ENCODE measurements at places on chromosomes 13 and 19.

GRCh38 chr19:3276341-3276799 is 51.9 kb downstream of the CELF5 start:
- DNase-seq, result peak; percentile 43

DNA sequence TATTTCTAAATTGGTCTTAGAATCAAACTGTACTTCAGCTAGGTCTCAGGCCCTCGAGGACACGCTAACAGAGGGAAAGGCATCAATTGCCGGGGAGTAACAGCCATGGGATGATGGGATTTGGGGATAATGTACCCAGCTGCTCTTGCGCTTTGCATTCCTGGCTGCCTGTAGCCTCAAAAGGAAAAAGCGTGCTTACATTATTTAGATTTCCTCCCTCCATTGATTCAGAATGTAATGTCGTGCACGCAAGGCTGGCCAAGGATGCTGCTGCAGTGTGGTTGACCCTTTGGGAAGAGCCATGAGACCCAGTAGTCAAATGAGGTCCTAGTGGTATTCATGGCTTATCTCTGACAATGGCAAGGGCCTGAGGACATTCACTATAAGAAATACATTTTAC is 95.1 kb downstream of the SLC7A1 start:
- no peak for DNase-seq

DNA sequence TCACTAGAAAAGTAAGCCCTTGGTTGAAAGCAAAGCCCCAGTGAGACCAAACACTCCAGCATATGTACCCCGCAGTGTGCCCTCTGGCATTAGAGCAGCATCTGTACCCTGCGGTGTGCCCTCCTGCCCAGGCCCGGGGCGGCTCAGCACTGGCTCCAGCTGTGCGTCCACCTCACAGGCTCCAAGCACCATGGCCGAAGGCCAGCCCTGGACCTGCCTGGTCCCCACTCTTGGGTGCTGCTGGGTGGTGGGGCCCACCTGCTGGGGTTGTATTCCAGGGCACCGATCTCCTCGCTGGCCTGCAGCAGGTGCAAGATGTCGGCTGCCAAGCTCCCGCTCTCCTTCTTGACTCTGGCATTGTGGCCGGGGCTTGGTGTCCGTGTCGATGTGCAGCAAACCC is 230.2 kb downstream of the TUBA3C start:
- DNase-seq, result no peak

DNA sequence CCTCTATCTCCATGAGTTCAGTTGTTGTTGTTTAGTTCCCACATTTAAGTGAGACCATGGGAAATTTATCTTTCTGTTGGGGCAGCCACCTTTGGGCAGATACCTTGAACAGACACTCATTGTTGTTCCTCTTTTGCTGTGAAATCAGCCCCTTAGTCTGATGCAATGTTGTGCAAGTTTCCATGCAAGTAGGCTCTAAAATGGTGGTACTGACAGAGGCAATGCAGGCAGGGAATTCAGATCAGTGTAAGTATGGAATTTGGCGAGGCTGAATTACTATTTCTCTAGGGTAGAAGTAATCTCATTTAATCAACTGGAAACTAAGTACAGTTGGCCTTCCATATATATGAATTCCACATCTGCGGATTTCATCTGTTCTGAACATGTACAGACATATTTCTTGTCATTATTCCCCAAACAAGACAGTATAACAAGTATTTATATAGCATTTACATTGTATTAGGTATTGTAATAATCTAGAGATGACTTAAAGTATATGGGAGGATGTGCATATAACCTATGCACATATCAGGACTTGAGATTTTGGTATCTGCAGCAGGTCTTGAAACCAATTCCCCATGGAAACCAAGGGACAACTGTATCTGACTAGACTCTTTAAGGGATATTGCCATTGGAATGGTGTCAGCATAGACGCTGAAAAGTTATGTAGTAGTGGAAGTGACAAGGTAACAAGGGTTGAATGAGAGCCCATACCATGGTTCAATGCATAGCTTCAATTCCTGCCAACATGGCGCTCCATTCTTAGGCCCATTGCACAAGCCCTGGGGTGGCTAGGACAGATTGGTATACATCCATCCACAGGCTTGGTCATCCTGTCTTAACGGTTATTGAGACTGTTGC is 281.5 kb upstream of the HTR2A start:
- no peak for DNase-seq

- DNase-seq, result no peak
Measured at GRCh38 chr19:6241680-6242377, 37.9 kb downstream of the MLLT1 start.

DNA sequence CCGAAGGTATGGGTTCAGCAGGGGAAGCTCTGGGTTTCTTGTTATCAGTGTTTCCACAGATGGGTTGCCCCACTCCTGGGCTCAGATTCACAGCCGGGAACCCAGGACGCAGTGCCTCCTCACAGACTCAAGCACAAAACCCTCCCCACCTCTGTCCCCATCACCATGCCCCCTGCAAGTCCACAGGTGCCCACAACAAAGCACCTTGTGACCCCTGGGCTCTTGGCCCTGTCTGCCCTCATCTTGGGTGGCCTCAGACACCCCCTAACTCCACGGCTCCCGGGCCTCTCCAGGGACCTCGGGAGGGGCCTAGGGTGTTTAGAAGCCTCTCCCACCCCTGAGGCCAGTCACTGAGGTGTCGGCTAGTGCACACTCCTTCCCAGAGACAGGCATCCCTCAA is 231.7 kb downstream of the TUBA3C start:
- DNase-seq, result no peak

- DNase-seq, result no peak
Measured at GRCh38 chr19:16012552-16012951, 63.7 kb upstream of the TPM4 start.

DNA sequence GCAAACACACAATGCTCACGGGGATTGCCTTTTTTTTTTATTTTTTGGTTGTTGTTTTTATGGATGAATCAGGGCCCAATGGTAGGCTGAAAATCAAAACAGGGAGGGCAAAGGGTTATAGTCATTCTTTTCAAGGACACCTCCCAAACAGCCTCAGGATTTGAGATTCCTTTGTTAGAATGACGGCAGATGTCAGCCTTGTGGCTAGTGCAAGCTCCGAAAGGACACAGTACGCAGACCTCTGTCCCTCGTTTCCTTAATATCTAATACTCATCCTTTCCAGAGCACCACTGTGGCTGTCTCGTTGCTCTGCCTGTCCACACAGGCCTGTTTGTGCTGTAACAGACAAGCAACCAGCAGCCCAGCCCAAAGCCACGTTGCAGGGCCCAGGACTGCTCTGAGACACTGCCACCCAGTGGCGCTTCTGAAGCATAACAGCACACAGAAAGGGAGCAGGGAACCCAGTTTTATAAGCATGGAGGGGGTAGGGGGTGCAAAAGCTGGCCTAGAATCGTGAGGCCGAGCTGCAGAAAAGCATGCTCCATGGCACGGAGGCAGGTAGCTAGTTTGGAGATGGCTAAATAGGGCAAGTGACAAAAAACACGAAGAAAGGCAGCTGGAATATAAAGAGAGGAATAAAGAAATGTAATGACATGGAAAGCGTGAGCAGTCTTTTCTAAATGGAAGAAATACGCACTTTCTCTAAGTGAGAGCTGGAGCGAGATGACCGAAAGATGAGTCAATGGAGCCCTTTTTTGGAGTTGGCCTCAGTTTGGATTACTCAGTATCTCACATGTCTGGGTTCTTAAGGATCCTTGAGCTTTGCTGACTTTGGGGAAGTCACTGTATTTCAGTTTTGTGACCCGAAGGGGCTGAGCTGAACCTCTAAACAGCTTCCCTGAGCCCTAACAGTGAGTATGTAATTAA is 40.7 kb upstream of the MEDAG start:
- DNase-seq, result peak; percentile 24

GRCh38 chr19:924553-925086 is 1.2 kb upstream of the ARID3A start:
- DNase-seq, result no peak

DNA sequence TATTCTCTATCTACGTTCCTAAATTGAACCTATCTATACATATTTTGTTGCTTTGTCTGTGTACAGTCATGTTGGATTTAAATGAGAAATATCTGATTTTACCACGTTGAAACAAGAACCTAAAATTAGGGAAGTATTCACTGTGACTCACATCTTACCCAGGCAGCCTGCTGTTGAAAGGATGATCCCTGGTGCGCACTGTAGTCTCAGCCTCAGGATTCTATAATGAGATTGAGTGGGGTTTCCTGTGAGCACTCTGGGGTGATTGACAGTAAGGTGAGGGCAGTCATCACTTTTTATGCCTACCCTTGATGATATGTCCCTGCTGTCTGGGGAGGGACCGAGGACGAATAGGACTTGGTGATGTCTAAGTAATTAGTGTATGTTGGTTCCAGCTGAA is 35.4 kb downstream of the PCCA start:
- DNase-seq, result no peak

Data from stimulated activated CD4-positive, alpha-beta T cell treated with anti-CD3 and anti-CD28 coated beads, Interleukin-4, amount 100 ng/mL, for 4 hours (primary cell).